RPMI7951 (cell line): ENCODE measurements at places on chromosomes 3 and 15. TPM values are rescaled to one million over a fixed set of nuclear protein-coding genes. Genes with fewer than 3 reads are reported as not detected.
A peak's percentile ranks its signal among the peaks of the same experiment; 100 is the strongest.

RPP25 gene
- total RNA-seq, result 9.7 and 14.9 TPM in 2 replicates

SLTM gene
- 70.5 and 71.6 TPM in 2 replicates for total RNA-seq

DNA sequence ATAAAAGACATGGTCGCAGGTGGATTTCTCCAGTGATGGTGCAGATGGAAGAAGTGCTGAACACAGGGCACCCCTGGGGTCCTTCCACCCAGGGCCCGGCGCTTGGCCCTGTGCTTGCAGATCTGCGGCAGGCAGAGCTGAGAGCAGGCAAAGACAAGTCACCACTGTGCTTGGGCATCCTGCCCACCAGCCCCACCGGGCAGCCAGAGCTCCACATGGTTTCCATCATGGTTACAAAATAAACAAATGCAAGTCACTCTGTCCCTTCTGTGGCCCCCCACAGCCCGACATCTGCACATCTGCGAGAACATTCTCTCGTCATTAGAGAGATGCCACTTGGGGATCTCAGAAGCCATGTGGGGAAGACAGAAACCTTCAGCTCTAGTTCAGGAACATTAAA, 37.6 kb upstream of the SFMBT1 start:
- DNase-seq, result peak; percentile 84

DNA sequence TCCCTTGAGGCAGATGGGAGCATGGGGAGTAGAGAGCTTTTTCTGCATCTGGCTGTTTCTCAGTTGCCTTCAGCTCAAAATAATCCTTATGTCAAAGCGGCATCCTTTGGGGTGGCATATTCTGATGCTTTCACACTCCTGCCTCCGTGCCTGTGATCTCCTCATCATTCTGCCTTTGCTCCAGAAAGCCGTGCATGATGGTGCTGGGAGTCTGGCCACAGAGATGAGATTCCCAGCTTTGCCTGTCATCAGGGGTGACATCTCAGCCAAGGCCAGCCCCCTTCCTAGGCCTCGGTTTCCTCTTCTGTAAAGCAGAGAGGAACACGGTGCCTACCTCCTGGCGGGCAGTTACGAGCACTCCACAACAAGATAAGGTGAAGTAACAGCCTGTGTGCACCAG, 96.3 kb upstream of the ALDH1A3 start:
- no peak for DNase-seq

- DNase-seq, result peak; percentile 7
Measured at GRCh38 chr15:95068701-95069521, 837.5 kb downstream of the MCTP2 start.

DNA sequence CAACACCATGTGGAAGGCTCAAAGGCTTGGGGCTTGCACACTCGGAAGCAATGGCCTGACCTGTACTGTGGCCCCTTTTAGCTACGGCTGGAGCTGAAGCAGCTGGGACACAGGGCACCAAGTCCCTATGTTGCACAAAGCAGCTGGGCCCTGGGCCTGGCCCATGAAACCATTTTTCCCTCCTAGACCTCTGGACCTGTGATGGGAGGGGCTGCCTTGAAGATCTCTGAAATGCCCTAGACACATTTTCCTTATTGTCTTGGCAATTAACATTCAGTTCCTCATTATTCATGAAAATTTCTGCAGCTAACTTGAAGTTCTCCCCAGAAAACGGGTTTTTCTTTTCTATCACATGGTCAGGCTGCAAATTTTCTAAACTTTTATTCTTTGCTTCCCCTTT, 85.6 kb upstream of the ALDH1A3 start:
- no peak for DNase-seq
